ENCODE measurements at places on chromosomes 6 and 20. TPM values are rescaled to one million over a fixed set of nuclear protein-coding genes. Genes with fewer than 3 reads are reported as not detected.

DNA sequence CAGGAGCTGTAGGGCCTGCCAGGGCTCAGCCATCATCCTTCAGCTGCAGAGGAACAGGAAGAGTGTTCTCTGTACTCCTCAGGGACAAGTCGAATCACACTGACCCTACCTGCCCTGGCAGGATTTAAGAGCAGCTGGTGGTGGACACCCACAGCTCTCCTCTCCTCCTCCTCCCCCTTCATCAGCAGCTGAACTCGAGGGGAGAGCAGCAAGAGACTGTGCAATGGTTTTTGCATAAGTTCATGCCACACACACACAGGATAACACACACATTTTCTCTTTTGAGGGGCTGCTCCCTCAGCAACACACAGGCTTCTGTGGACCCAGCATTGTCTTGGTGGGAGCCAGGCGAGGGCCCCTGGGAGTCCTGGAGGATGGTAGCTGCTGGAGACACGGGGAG, at the start of gene CST11:
Gene CST11, minus strand, starts transcription at position 101 of the 400 bp plus-strand sequence. Its CDS starts 65 bp downstream, at position 36.
- no peaks in the 10 kb centered on the region for H3K27me3 ChIP-seq
- H3K4me3 ChIP-seq = no peak within 1 kb of the TSS
- no peaks in the 10 kb centered on the region for H3K36me3 ChIP-seq
- peaks cover 4% of the 10 kb centered on the region for H3K4me1 ChIP-seq

Gene APOM
- total RNA-seq = 2.6 TPM

GRCh38 chr6:170050591-170051041, 240.3 kb downstream of the DLL1 start:
- no peak for DNase-seq
- peak overlapping the region; percentile 65 for H3K27ac ChIP-seq
- peaks cover 23% of the 10 kb centered on the region for H3K4me1 ChIP-seq
- no peaks in the 10 kb centered on the region for H3K36me3 ChIP-seq
- H3K27me3 ChIP-seq = peaks cover 9% of the 10 kb centered on the region

Gene CRISP1
- total RNA-seq = not detected

- peak; percentile 25 for DNase-seq
- H3K36me3 ChIP-seq = peaks cover 7% of the 10 kb centered on the region
- H3K27ac ChIP-seq = no peak overlapping the region
- no peak overlapping the region for H3K4me3 ChIP-seq
- no peaks in the 10 kb centered on the region for H3K27me3 ChIP-seq
- H3K4me1 ChIP-seq = no peaks in the 10 kb centered on the region
These were observed 33.3 kb downstream of the ORC3 start for GRCh38 chr6:87623248-87623647.

Gene HLA-DQB2
- total RNA-seq = 0.18 TPM

All from muscle of leg (tissue), 16 donors.